NCI-H774 (cell line): ENCODE measurements at places on chromosomes 2 and 18.
A peak's percentile ranks its signal among the peaks of the same experiment; 100 is the strongest.

- DNase-seq: peak; percentile 74
Observed at GRCh38 chr2:53519918-53520841, 247.4 kb upstream of the CHAC2 start.

- no peak for DNase-seq
Observed at GRCh38 chr18:13435586-13436333, 217.2 kb downstream of the LDLRAD4 start.

DNA sequence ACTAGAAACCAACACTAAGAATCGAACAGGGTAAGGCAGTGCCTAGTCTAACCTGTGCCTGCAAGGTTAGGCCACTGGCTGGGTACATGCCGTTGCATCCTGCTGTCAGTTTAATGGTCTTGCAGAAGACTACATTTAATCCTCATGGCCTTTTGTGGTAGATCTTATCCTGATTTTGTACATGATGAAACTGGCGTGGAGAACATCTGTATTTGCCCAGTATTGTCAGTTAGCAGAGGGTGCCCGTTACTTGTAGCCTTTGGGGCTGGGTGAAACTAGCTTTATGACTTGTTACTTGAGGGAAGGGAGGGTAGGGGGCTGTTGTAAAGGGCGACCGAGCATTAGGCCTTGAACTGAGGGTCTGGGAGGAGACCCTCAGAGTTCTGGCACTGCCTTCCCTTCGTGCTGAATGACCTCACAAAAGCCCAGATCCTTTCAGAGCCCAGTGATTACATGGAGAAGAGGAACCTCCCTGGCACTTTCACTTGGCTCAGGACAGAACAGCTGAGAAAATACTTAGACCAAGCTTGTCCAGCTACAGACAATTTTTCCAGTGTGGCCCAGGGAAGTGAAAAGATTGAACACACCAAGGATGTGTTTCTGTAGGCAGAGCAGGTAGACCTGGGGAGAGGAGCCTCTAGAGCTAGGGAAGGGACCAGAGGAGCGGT lies 19.5 kb downstream of the SLC20A1 start:
- DNase-seq: no peak

DNA sequence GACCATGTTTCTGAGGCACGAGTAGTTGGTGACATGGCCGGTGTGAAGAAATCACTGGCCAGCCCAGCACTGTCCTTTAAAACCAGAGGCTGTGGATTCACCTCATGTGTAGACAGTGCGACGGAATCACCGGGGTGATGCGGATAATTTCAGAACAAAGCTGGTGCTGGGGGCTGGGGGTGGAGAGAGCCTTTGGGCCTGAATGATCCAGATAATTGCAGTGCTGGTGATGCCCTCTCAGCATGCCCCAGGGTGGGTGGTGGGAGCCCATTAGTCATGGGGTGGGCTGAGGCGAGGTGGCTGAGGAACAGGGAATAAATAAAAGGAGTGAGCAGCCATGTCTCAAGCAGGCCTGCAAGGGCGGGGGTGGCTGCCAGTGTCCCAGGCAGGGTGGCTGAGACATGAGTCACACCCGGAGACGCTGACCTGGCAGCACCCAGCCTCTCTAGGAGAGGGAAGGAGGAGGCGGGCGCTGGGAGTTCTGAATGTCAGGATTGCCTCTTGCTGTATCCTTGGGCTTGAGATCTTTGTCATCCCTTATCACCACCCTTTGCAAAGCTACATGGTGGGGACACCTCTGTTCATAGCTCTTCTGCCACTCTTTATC lies 151.1 kb upstream of the MSH6 start:
- no peak for DNase-seq

DNA sequence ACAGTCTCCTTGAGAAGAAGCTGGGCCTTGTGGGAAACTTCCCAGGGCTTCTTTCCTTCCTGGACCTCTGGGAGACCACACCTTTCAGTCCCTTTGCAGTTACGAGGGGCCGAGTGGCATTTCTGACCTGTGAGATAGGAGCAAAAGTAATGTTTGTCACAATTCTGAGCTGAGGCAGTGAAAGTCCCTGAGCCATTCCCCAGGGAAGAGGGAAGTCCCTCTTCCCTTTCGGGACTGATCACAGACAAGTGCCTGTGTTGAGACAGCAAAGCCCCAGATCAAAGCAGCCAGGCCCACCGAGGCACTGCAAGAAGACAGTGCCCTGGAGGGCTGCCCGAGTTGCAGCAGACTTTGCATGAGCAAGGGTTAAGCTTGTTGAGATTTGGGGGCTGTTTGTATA lies 41.9 kb downstream of the RHOB start:
- no peak for DNase-seq

- DNase-seq: no peak
Observed at GRCh38 chr2:239881031-239881471, 144.1 kb downstream of the NDUFA10 start.

GRCh38 chr2:235981631-235982030 lies 186.6 kb downstream of the GBX2 start:
- no peak for DNase-seq

GRCh38 chr2:241804326-241805229 lies 4.4 kb upstream of the NEU4 start:
- no peak for DNase-seq

DNA sequence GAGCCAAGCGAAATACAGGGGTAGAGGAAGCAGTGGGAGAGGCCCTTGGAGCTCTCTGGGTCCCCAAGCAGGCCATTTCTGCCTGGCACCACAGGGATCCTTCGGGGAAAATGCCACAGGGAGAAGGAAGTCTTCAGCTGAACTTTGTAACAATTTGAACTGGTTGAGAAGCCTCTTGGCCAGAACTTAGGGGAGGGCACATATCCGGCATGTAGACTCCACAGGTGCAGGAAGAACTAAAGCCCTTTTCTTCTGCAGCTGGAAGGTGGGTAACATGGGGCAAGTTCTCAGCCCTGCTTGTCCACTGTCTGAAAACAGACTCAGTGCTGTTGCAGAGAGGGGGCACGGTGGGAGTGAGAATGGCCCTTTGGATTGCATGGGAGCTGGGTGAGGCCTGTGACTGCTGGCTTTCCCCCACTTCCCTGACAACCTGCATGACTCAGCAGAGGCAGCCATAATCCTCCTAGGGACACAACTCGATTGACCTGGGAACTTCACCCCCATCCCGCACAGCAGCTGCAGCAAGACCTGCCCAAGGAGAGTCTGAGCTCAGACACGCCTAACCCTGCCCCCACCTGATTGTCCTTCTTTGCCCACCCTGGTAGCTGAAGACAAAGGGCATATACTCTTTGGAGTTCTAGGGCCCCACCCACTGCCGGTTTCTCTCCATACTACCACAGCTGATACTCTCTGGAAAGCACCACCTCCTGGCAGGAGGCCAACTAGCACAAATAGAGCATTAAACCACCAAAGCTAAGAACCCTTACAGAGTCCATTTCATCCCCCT lies 101.6 kb upstream of the FAM136A start:
- no peak for DNase-seq

- peak; percentile 18 for DNase-seq
Observed at GRCh38 chr2:36663851-36664695, 32.4 kb upstream of the VIT start.

- DNase-seq: no peak
Observed at GRCh38 chr18:57404345-57404744, 30.8 kb upstream of the ONECUT2 start.

- DNase-seq: no peak
Observed at GRCh38 chr2:37343537-37344434, 644 bp upstream of the QPCT start.

GRCh38 chr2:11697103-11697871 lies 27.3 kb upstream of the NTSR2 start:
- DNase-seq: no peak

DNA sequence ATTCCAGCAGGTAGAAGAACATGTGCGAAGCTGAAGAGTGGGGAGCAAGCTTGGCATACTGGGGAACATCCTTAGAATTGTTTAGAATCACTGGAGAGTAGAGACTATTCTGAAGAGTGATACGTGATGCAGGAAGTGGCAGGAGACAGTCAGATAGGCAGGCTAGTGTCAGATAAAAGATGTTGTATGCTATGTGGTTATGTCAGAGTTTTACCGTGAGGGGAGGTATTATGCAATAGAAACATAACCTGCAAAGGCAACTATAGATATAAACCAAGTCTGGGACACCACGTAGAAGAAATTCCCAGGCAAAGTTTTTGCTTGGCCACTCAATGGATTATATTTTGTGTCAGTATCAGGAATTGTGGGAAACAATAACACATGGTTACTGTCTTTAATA lies 62.0 kb upstream of the ZSWIM2 start:
- DNase-seq: no peak

GRCh38 chr2:241692448-241692847 lies 5.8 kb upstream of the DTYMK start:
- DNase-seq: no peak

DNA sequence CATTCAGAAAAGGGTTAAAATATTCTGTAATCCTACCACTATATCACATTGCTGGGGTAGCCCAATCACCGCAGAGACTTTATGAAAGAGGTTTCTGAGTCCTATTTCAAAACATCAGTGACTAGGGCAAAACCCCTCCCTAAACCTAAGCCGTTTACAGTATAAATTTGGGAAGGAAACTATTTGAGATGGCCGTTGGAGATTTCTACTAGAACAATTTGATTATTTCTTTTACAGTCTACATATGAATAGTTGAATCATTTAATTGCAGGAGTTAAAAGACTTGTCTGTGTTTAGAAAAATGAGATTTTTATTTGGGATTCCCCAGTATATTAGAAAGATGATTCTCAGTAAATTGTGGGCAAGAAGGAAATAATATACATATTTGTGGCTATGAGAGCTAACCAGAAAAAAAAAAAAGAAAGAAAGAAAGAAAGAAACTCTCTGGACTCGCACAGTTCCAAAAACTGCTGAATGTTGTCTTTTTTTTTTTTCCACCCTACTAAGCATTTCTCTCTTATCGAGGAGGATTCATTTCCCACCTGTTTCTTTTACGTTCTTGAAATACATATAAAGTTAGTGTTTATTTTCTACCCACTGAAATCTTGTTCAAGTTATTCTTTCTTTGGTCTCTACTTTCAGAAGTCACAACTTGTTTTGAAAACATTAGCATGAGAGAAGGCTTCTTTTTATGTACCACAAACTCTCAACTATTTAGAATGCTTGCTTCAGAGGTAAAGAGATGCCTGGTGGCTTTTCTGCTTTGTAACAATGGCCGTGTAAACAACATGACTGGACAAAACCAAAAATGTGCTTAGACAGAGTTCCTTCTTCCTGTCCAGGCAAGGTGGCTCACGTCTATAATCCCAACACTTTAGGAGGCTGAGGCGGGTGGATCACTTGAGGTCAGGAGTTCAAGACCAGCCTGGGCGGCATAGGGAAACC lies 65.9 kb downstream of the BCL2 start:
- no peak for DNase-seq

- no peak for DNase-seq
Observed at GRCh38 chr18:62388855-62389760, 64.0 kb downstream of the TNFRSF11A start.

GRCh38 chr18:3305354-3305762 lies 43.4 kb downstream of the MYL12B start:
- no peak for DNase-seq

DNA sequence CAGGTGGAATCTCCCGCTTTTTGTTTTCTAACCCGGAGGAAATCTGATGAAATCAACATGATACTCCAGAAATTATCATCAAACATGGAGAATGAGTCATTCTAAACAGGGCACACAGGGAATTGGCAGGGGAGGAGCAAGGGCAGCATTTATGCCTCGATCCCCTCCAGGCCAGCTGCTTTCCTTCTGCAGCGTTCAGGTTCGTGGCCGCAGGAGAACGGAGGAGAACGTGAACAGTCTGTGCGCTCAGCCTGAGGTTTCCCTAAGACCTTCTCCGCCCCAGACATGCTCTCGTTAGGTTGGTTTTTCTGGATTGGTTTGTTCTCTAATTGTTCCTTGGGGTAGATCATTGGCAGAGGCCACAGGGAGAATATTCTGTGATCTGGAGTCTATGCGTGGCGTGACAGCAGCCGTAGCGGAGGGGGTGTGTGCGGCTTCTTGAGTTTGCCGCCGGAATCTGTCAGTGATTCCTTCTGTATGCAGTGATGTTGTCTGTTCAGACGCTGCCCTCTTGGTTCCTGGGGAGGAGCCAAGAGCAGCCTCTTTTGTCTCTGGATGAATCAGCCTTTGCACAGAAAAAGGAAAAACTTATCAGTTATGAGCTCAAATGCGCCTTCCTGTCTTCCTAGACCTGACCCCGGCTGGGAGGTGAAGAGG lies 75.9 kb downstream of the SH3BP4 start:
- no peak for DNase-seq

- peak; percentile 49 for DNase-seq
Observed at GRCh38 chr2:121356058-121356640, 71.1 kb upstream of the TFCP2L1 start.

DNA sequence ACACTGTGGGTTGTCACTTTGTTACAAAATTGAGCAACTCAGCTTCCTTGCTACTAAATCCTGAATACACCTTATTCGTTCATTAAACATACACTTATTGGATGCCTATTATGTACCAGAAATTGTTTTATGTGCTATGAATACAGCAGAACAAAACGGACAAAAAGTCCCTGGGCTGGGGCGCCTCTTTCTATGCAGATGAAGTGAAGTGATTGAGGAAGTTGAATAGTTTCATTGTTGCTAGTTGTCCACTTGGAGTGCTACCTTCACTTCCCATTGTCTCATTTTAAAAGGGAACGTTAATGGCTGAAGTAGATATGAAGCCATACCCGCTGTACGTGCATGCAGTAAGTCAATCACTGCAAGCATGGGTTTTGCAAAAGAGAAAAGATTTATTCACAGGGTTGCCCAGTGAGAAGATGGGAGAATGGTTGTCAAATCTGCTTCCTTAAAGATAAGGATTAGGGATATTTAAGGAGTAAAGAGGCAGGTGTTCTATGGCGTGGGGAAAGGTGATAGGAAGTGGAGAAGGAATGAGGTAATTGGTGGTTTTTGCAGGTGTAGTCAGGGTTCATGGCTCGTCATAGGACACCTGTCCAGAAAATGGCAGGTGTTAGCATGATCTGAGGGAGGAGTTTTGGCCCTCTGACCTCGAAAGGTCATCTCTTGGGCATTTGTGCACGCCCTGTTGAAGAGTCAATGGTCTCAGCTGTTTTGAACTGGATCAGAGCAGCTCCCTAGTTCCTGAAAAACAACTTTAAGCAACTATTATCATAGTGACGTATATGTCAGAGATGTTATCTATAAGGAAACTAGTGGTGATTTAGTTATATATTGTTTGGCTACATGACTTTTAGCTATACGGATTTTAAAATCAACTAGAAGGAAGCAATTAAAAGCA lies 23.5 kb downstream of the TRPM8 start:
- peak; percentile 86 for DNase-seq

GRCh38 chr18:57921708-57922107 lies 118.6 kb upstream of the ATP8B1 start:
- DNase-seq: no peak

DNA sequence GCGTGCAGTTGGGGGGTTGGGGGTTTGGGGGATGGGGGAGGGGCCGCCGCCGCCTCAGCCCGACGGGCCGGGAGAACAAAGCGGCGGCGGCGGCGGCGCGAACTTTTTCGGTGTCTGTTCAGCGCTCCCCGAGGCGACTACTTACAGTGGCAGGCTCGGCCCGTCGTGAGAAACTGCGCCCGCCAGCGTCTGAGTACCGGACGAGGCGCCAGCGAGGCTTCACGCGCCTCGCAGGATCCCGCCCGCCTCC lies 172 bp downstream of the PRKD3 start:
- DNase-seq: no peak

- DNase-seq: no peak
Observed at GRCh38 chr2:69166812-69167468, 154.0 kb downstream of the ANTXR1 start.
